Glomerular endothelial cell (primary cell): ENCODE measurements at places on chromosomes 6 and 20. TPM values are rescaled to one million over a fixed set of nuclear protein-coding genes. Genes with fewer than 3 reads are reported as not detected.

DNA sequence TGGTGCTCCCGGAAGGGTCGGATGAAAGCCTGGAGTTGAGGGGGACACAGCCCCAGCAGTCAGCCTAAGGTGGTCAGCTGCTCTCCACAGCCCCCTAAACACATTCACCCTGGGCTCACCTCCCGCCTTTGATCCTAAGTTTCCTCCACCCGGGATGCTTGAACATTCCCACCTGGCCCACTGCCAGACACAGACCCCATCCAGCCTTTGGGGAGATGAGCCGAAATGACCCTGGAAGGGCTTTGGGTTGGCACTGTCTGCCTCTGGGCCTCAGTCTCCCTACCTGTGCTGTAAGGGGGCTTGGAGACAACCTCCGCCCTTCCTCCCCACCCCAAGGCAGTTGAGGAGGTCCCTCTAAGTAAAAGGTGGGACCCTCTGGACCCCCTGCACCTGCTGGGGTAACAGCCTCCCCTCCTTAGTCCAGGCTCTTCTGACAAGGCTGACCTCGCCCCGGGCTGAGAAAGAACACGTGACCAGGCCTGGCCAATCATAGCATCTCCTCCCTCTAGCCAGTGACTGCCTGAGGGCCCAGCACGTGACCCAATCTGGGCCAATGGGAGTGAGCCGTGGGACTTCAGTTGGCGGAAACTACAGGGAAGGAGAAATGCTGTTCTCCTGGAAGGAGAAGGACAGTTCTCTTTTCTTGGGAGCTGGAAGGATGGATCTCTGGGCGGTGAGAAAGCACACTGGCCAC, 16.9 kb upstream of the UBE2V1 start:
- DNase-seq = no peak

DNA sequence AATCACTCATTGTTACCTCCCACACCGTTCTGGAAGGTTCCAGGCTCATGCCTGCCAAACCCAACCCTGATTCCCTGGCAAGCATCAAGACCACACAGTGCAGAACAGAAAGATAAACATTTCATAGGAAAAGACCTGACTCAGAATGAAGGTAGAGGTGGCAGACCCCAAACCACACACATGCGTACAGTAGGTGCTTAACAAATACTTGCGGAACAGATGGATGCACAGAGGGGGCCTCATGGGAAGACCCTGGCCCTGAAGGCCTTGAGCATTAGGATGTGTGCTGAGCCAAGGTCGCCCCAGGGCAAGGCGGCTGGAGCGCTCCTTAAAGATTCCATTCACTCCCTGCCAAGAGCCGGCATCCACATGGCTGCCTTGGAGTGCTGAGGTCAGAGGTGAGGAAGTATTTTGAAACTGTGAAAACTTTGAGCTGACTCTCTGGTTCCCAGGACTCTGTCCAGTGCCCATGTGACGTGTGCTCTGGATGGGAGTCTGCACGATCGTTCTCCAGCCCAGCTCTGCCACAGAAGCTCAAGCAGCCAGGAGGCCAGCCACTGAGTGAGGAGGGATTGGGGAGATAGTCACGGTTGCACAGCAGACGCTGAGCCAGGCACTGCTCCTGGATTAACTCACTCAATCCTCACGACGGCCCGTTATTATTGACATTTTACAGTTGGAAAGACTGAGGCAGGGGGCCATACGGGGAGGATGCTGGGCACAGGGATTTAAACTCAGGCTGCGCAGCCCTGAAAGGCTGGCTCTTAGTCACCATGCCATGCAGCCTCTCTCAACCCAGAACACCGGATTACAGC, 65.5 kb upstream of the AFDN start:
- DNase-seq = no peak

GRCh38 chr20:50190251-50191064, at the start of gene CEBPB:
Gene CEBPB, plus strand, starts transcription at chr20:50190830. Its CDS starts 204 bp downstream, at chr20:50191034.
- no peak for DNase-seq

Gene TGM3
- 3.5 TPM in 1 of 2 replicates, not detected in the other for total RNA-seq

Gene SLC26A8
- not detected in 2 replicates for total RNA-seq

- DNase-seq = no peak
These were observed 13.2 kb downstream of the ZNF831 start for GRCh38 chr20:59176812-59177211.
